ENCODE measurements at places on chromosomes 5 and 9. TPM values are rescaled to one million over a fixed set of nuclear protein-coding genes. Genes with fewer than 3 reads are reported as not detected.

Gene DBH
- total RNA-seq: not detected

Gene MED22
- 14.5 TPM for total RNA-seq

Gene ARL14EPL
- not detected for total RNA-seq

Gene IFNK
- not detected for total RNA-seq

Gene FOXD4L4
- total RNA-seq: under 0.01 TPM

Gene CDC25C
- 1.8 TPM for total RNA-seq

Gene FOXD4
- 0.29 TPM for total RNA-seq

DNA sequence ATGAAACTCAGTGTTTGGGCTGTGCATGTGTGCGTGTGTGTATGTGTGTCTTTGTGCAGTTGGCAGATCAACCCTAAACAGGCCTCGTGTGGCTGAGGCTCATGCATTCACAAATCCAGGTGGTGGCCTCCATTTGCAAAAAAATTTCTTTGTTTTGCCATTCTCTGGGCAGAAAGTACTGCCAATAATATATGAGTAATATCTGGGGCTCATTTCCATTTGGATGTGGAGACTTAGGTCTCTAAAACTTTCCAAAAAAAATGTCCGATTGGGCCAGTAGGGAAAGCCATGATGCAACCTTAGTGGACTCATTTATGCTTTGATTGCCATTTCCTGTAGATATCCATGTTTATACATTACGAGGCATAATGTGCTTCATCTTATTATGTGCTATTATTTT is 77.9 kb upstream of the RPS23 start:
- no peak for DNase-seq

- no peak for DNase-seq
Observed at GRCh38 chr9:14352503-14352902, 38.6 kb upstream of the NFIB start.

DNA sequence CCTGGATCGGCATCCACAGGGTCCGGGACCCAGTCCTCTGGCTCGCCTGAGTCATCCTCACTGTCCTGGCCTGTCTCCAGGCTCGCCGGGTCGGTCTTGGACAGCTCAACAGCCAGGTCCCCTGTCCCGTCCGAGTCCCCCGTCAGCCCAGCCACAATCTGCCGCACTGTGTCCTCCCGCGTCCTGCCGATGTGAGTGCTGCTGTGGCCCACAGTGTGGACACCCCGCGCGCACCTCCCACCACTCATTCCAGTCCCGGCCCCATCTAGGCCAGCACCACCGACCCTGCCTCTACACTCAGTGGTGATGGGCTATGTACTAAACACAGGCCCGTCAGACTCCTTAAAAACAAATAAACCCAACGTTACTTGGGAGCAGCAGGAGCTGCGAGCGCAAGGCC is 6.7 kb downstream of the ANAPC2 start:
- no peak for DNase-seq

DNA sequence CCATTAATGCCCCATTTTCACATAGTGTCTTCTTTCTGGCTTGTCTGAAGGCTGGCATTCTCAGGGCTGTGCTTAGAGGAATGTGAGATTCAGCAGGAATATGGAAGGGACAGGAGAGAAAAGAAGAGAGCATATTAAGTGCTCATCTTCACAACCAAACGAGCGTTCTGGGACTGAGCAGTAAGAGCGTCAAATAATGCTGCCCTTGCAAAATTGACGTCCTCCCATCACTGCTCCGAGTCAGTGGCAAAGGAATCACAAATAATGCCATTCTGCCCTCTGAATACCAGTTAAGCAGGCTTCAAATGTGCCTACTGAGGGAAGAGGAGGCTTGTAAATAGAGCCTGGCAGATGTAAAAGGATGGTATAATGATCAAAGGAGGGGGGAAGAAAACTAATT is 351.2 kb downstream of the EBF1 start:
- no peak for DNase-seq

- no peak for DNase-seq
Observed at GRCh38 chr5:81545911-81546310, 152.0 kb upstream of the ACOT12 start.

- DNase-seq: peak; percentile 94
Observed at GRCh38 chr5:157748760-157749461, 5.4 kb downstream of the LSM11 start.

DNA sequence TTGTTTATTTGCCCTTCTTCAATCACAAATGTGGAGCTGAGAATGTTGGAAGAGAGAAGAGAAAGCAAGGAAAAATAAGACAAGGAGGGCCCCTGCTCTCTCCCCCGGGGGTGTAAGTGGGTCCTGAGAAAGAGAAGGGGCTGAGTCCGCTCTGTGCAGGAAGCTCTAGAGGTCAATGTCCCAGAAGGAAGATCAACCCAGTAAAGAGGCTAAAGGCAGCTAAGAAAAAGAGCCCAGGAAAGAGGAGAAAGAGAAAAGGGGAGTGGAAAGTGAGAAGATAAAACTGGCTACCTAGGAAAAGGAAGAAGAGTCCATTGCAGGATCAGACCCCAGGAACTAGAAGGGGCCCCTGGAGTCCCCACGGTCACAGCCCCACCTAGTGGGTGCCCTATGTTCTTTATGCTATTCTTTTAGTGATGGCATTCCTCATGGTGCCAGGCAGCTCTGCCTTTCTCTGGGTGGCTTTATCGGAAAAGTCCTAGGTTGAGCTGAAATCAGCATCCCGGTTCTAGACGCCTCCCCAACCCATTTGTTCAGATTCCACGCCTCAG is 583.4 kb downstream of the ACTL7B start:
- peak; percentile 85 for DNase-seq

Measured in osteoblast (primary cell).